ENCODE measurements at places on chromosomes 5 and 9.

DNA sequence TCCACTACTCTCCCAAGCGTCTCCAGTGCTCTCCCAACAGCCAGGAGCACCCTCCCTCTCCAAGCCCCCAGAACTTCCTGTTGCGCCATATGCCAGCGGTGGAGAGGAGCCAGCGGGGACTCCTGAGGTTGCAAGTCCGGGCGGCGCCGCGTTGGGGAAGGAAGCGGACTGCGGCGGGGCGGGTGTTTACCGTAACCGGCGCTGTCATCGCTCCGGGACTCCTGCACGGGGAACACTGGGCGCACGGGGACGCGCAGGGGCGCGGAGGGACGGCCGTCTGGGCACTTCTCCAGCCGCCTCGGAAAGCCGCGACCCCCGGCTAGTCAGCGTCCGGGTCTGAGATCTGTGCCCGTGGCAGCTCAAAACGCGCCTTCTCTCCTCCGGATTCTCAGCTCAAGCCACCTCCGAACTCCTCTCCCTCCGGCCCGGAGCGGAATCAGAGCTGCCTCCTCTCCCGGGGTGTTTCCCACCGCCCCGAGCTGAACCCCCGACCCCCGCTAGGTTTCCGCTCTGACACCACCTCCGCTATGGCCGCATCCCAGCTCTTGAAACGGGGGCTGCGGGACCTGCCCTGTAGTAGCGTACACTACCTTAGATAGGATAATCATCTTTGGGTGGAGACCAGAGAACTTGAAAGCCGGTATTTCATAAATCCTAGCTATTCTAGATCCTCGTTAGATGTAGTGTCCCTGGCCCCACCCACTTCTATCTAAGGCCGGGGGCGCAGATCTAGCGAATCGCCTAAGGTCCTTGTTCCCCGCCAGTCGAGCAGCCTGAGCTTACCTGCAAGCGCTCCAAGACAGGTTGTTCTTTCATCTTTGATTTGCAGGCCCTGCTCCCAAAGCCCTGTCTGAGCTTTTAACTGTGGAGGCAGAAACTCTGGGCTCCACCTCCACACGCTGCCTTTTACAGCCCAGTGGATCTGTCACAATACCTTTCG lies at the start of gene TRPM6:
TSS of gene TRPM6 (minus strand) at position 881 of the 940 bp plus-strand sequence. CDS start at position 816, 65 bp downstream.
- peak; percentile 28 for DNase-seq

DNA sequence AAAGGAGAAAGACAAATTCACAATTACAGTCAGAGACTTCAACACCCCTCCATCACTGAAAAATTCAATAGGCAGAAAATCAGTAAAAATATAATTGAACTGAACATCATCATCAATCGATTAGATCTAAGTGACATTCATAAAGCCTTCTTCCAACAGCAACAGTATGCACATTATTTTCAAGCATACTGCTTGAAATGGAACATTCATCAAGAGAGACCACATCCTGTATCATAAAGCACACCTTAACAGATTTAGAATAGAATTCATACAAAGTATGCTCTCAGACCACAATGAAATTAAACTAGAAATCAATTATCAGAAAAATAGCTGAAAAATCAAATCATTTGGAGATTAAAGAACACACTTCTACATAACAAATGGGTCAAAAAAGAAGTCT lies 39.1 kb downstream of the ERMP1 start:
- peak; percentile 10 for DNase-seq

- DNase-seq, result peak; percentile 68
Measured at GRCh38 chr9:133994353-133995011, 2.4 kb upstream of the VAV2 start.

DNA sequence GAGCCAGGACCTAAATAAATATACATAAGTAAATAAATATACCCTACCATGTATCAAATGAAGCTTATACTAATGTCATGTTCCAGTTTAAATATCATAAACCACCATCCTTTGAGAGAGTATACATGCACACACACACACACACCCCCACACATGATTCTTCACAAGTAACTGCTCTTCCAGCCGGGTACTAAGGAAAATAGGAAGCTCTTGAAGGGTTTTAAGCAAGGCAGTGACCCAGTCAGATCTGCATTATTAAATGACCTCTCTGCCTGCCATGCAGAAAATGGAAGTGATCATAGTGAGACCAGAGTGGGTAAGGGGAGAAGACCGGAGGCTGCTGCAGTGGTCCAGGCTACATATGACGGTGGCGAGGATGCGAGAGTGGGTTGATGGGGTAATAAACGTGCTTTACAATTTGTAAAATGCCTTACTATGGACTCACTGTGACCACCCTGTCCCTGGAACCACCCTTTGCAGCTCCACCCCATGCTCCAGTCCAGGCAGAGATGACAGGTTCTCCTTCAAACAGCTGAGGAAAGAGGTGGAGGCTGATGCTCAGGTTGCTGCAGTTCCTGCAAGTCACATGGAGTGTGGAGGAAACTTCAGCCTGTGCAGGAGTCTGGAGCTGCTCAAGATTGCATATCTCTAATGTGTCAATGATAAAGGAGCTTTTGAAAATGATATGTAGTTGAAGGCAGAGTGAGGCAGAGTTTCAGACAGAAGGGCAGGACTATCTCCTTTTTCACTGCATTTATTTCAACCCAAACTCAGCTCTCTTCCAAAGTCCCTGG lies 38.8 kb upstream of the NDFIP1 start:
- DNase-seq, result no peak

DNA sequence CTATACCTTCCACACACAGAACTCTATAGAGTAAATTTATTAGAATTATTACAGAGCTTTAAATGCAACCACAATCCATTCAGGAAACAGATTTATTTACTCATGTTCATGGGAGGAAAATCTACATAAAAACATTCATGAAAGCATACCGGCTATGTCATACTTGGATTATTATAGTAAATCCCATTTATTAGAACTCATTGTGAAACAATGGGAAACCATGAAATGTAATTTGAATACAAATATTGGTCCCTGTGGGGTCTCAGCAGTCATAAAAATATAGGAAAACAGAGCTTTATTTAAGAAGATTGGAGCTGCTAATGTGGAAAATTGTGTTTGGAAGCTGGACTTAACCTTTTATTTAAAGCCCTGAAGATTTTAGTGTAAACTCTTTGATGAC lies 80.7 kb downstream of the HAPLN1 start:
- no peak for DNase-seq

- DNase-seq, result no peak
Measured at GRCh38 chr5:57082441-57083067, 91.3 kb upstream of the GPBP1 start.

GRCh38 chr9:81669041-81669651 lies 20.2 kb downstream of the TLE1 start:
- no peak for DNase-seq

- no peak for DNase-seq
Measured at GRCh38 chr9:7123743-7124142, 366.0 kb downstream of the KDM4C start.

DNA sequence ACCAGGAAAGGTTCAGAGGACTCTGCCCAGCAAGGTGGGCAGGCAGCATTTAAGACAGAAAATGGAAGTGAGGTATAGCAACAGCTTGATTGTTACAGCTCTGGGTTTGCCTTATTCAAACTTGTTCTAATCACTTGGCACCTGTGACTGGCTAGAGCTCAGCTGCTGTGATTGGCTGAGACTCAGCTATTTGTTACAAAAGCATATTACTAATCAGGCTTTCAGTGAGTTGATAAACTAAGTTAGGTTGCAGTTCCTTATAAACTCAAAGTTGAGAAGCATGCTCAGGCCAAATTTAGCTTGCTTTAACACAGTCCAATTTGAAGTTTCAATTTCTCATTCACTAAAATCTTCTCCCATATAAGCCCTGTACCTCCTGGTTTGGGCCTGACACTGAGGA lies 56.3 kb downstream of the GDA start:
- no peak for DNase-seq

DNA sequence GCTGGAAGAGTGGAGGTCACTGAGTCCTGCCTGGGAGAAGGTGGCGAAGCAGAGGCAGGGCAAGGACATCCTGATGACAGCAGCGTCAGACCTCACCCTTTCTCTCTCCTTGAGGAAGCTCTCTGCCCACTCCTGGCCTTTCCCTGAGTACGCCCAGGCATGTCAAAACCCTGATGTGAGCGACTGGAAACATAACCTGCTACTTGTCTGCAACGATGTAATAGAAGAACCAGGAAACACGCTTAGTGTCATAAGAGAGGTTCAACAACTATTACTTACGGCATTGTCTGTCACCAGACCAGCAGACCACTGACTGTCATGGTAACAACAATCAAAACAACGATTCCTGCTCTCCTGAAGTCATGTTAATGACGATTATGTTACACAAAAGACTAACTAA lies 152.4 kb downstream of the ACTL7B start:
- no peak for DNase-seq

GRCh38 chr5:105730982-105731381 lies 1939.8 kb downstream of the EFNA5 start:
- DNase-seq, result no peak

Data from CD4-positive, alpha-beta memory T cell (primary cell).